ENCODE measurements at places on chromosomes 7 and 10. TPM values are rescaled to one million over a fixed set of nuclear protein-coding genes. Genes with fewer than 3 reads are reported as not detected.

Gene ZNF239
- 5.7 TPM for total RNA-seq

Gene EIF5AL1
- 0.81 TPM for total RNA-seq

Gene PON3
- total RNA-seq: not detected

Gene ACTL6B
- total RNA-seq: not detected

Gene PSD
- total RNA-seq: 0.06 TPM

Gene A1CF
- total RNA-seq: 0.10 TPM

Gene PUS7
- 25.3 TPM for total RNA-seq

Gene TLX1
- total RNA-seq: not detected

Gene NKX2-3
- not detected for total RNA-seq

Gene BCCIP
- total RNA-seq: 94.4 TPM

Measured in H4 (cell line).